ENCODE measurements at places on chromosomes 13 and 19.
A peak's percentile ranks its signal among the peaks of the same experiment; 100 is the strongest.

DNA sequence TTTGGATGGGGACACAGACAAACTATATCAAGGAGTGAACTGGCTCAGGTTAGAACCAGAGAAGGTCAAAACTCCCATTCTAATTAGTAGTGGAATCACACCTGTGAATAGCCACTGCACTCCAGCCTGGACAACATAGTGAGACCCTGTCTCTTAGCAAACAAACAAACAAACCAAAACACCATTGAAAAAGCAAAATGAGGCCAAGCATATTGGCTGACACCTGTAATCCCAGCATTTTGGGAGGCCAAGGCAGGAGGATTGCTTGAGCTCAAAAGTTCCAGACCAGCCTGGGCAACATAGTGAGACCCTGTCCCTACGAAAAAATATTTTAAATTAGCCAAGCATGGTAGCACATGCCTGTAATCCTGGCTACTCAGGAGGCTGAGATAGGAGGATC lies 39.1 kb upstream of the UBAC2 start:
- no peak for DNase-seq

GRCh38 chr13:27383104-27383921 lies 41.1 kb upstream of the GTF3A start:
- no peak for DNase-seq

- DNase-seq = peak; percentile 91
These were observed 7.7 kb downstream of the PNMA8B start for GRCh38 chr19:46487802-46488445.

- DNase-seq = no peak
These were observed 59.4 kb downstream of the ZAR1L start for GRCh38 chr13:32255724-32256109.

DNA sequence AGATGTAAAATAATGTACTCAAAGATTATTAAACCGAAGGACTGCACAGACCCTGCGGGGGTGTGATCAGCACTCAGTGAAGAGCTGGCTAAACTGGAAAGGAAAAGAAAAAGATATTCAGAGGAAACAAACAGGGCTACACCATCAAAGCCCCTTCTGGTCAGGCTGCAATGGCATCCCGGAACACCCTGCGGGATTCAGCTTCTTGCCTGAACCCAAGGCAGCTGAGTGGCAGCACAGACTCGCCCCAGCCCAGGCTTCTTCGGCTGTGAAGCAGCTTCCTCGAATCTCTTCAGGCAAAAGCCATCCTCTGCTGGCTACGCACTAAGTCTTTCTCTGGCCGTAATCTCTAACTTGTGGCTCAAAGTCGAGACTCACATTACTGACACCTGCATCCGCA lies 220.9 kb downstream of the TEX29 start:
- DNase-seq = no peak

GRCh38 chr13:48448959-48449614 lies 36.2 kb upstream of the LPAR6 start:
- DNase-seq = no peak

DNA sequence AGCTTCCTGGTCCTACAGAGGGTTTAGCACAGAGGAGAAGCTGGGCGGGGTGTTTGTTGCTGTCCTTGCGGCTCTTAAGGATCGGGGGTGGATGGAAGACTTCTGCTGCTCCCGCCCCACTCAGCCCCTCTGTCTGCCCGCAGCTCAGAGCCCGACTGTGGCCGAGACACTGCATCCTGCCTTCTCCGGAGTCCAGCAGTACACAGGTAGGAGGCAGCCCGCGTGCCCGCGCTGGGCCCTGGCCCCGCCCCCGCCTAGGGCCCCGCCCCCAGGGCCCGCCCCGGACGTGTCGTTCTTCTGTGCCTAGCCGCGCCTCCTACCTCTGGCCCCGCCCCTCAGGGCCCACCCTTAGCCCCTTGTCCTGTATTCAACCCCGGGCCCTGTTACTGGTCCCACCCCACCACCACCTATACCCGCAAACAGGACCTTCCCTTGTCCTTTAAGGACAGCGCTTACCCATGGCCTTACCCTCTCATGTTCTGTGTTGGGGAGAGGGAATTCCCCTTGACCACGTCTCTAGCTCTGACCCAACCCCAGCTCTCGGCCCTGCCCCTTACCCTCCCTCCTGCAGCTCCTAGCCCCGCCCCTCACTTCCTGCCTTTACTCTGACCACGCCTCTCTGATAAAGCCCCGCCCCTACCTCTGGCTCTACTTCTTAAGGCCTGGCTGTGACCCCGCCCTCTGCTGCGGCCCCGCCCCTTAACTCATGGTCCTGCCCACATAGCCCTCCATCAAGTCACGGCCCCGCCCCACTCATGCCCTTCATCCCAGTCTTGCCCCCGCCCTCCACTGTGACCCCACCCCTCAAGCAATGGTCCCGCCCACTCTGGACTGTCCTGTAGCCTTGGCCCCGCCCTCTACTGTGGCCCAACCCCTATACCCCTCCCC lies 60.5 kb downstream of the CELF5 start:
- peak; percentile 82 for DNase-seq

Measured in type B pancreatic cell (in vitro differentiated cells).